ENCODE measurements at places on chromosomes 11 and 22.

DNA sequence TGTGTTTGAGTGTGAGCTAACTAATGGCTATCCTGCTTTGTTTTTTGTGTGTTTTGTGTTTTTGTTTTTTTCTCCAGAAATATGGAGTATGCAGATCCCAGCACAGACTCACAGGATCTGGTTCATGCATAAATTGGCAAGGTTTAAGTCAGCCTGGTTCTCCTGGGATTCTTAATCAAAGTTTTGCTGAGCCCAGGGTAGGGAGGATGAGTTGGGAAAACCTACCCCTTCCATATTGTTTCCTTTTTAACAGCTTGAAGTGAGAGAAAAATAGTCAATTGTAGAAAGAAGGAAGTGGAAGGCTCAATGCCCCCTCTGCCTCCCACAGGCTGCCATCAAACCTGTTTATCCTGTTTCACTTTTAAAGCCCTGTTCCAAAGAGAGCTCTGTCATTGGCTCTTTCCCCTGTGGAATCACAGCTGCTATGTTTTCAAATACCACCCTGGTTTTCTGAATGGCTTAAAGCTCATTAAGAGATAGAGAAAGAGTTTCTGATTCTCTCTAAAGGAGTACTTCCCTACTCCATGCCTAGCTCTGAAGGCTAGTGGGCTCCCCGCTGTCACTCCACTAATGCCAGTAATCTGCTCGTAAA, 23.4 kb upstream of the CADM1 start:
- DNase-seq = no peak

DNA sequence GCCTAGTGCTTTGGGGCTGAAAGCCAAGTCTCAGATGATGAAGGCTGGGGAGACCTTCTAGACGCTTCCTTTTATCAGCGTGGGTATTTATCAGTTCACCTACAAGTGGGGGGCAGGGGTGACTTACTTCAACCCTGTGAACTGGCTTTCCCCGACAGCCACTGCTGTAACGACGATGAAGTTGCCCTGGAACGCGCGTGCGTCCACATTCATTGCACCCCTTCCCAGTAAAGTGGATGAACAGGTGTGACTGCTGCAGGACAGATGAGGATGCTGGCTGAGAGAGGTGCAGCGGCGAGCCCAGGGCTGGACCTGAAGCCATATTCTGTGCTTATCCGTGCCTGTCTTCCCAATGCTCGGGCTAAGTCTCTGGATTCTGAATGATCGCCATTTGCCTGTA, 1122.3 kb downstream of the TBC1D22A start:
- no peak for DNase-seq

- no peak for DNase-seq
These were observed at the start of gene HORMAD2 for GRCh38 chr22:30079952-30080533. Gene HORMAD2 (plus strand): TSS chr22:30080464. CDS start chr22:30093953, 13,489 bp downstream.

DNA sequence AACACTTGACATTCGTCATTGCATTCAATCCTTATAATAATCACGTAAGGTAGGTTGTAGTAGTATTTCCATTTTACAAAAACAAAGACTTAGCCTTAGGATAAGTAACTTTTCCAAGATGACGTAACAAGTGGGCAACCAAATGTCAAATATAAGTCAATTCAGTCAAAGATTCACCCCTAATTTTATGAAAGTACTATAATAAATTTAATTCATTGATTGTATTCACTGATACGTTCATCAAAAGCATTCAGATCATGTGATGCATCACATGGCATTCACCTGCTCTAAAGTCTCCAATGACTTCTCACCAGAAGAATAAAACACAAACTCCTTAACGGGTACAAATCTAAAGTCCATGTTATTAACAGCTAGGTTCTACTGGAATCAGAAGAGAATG, 2.1 kb downstream of the KIF18A start:
- DNase-seq = no peak

DNA sequence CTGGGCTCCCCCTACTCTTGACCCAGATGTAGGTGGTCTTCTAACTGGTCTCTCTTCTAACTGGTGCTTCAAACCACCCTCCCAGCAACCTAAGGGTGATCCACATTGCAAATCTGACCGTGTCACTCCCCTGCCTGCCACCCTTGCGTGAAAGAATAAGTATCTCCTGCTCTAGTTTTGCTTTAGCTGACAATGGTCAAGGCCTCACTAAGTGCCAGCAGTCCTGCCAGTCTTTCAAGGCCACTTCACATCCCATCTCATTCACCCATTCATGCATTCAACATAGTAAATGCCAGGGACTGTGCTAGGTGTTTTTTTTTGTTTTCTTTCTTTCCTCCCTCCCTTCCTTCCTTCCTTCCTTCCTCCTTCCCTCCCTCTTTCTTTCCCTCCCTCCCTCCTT, 2.3 kb upstream of the KCTD17 start:
- no peak for DNase-seq

- no peak for DNase-seq
These were observed 27.5 kb downstream of the DHCR7 start for GRCh38 chr11:71420455-71421241.

DNA sequence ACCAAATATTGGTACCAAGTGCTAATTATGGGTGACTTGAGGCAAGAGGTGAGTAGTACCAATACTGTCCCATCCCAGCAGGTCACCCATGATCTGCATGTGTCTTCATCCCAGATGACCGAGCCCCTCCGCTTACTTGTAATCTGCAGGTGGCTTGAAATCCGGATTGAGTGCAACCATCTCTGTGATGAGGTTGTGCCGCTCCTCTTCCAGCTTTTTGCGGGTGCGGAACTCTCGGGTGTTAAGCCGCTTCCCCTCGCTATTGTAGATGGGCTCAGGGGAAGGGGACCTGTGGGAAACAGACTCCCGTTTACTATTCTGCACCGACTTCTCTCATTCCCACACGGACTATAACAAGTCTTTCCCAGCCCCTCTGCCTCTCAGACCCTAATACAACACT, 8.2 kb downstream of the SF1 start:
- no peak for DNase-seq

DNA sequence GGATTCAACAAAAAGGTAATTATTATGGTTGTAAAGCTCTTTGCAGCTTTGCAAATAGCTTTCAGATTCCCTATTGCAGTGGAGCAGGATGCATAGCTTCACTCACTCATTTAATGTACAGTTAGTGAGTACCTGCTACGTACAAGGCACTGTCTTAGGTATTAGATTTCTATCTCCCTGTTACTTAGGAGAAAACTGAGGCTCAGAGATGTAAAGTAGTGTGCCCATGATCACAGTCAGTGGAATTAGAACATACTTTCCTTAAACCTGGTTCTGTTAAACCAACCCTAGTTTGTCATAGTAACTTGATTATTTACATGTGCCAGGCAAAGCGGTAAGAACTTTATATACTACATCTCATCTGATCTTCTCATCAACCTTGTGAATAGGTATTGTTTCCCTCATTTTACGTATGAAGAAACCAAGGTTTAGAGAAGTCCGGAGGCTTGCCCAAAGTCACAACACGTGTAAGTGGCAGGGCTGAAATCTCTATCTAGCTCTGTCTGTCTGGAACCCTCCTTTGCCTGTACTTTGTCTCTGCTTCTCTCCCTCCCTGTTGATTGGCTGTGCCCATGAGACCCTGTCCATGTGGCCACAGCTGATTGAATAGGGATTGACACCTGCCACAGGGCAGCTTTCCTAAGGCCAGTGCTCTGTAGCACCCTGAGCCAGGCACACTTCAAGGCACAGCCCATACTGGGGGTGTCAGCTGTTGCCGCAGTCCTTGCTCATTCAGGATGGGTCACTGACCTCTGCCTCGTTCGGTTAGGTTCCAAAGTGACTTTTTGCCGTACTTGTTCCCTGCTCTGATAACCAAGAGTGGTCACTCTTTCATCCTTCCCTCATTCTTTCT, 63.8 kb upstream of the PRSS23 start:
- DNase-seq = no peak

DNA sequence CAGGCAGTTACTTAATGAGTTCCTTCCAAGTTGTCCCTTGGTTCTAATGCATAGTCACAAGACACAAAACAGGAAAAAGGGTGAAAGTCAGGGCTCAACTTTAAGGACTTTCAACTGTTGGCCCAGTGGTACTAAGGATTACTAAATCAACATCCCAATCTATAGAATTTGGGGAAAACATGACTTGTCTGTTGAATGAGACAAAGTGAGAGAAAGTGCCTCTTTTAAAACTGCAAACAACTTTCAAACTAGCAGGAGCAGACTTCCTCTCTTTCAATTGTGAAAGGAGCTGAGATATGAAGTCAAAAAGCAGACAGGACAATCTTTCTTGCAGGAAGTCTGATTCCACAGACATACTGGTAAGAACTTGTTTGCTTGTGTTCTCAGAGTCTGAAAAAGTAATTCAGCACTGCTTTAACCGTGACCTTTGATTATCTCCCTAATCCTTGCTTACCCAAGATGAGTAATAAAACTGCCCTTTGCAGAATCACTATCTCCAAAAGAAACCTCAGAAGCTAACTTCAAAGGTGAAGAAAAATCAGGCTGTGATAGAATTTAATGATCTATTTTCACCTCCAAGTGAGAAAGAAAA, 960.7 kb upstream of the RAG2 start:
- no peak for DNase-seq

GRCh38 chr11:120334332-120334731, 1.9 kb upstream of the ARHGEF12 start:
- no peak for DNase-seq

GRCh38 chr11:67053896-67054329, 2.7 kb upstream of the RHOD start:
- no peak for DNase-seq

GRCh38 chr11:34970033-34970432, 53.6 kb downstream of the PDHX start:
- no peak for DNase-seq

DNA sequence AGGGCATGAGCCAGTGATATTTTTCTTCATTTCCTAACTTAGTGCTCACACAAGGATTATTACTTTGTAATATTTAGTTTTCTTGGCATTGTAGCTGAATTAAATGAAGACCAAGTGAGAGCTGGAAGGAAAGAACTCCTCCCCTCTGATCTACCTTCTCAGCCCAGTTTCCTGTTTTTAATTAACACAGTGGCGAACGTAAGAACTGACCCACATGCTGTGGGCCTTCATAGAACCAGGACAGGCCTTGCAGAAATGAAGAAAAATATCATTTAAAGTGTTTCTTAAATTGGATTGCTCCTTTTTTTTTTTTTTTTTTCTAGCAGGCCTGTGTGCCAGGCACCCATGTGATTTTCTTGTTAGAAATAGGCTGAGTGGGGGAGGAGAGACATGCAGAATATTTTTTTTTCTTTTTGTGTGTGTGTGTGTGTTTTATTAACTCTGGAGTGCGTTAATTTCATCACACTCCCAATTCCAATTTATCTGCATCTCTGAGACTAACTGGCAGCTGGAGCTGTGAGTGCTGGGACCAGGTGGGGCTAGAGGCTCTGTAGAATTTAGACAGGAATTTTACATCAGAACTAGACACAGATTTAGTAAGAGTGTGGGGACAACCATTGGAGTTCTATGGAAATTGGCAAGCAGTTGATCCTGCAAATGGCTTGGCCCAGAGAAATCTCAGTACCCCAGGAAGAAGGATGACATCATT, 320.5 kb downstream of the DDX10 start:
- no peak for DNase-seq

- DNase-seq = no peak
These were observed 148.0 kb upstream of the B3GAT1 start for GRCh38 chr11:134560066-134560465.

DNA sequence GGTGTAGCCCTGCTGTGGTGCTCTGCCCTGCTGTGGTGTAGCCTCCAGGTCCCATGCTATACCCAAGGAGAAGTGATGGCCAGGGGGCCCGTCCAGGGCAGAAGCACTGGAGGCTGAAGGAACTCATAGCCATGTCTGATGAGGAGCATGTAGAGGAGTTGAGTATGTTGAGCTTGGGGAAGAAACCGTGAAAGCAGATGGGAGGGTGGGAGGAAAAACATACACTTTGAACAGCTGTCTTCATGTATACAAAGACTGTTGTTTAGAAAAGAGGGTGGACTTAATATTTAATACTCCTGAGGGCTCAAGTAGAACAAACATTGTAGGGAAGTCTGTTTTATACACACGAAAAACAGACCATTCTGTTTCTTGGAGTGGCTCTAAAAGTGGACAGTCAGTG, 26.6 kb upstream of the TTC12 start:
- no peak for DNase-seq

DNA sequence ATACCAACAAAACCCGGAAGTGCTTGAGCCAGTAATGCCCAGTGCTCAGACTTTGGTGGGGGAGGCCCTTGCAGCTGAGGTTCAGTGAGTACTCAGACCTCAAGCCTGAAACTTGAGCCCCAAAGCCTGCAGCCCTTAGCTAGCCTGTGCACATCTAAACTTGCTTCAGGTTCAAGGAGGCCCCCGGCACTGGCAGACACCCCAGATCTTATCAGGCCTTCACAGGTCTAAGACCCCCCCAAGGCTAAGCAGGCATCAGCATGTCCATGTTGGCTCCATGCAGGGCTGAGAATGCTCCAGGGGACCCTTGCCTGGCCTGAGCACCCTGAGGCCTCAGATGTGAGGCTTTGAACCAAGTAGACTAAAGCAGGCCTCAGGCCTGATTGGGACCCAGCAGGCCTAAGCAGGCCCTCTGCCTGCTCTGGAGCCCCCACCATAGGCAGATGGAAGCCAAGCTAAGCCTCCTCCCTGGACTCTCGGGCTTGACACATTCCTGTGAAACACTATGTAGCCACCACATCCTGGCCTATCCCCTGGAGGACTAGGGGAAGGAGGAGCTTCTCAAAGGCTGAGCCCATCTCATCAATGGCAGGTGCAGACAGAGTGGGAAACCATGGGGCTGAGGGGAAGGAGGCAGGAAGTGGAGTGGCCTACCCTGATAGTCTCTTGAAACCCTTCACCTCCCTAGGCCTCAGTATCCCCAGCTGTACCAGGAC, 1.2 kb upstream of the CASTOR1 start:
- DNase-seq = no peak

GRCh38 chr11:901452-902061, 9.1 kb downstream of the CHID1 start:
- DNase-seq = no peak

DNA sequence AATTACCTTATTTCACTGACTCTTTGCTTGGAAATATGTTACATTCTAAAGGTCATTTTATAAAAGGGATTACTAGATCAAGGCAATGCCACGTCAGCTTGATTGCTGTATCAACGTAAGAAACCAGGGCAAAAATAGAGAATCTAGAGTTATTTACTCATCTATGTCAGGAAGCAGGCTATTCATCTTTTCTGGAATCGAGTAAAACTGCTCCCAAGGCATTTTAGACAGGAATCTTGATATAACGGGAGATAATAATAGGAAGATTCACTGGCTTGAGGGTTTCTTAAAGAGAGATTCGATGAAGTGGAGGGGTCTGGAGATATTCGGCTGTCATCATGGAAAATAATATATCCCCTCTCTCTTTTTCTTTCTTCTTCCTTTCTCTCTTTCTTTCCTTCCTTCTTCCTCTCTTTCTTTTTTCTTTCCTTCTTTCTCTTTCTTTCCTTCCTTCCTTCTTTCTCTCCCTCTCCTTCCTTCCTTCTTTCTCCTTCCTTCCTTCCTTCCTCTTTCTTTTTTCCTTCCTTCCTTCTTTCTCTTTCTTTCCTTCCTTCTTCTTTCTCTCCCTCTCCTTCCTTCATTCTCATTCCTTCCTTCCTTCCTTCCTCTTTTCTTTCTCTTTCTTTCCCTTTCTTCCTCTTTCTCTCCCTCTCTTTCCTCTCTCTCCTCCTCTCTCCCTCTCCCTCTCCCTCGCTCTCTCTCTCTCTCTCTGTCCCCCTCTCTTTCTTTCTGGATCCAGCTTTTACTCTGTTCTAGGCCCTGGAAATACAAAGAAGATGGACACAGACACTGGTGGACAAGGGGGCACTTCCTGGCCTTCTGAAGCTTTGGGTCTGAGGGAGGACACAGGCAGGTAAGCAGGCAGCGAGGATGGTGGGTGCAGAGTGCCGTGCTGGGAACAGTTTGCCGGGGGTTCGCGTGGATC, 18.1 kb upstream of the RASD2 start:
- no peak for DNase-seq

- DNase-seq = no peak
These were observed 141.3 kb downstream of the NAV2 start for GRCh38 chr11:19853920-19854319.

All from activated naive CD8-positive, alpha-beta T cell treated with anti-CD3 and anti-CD28 coated beads, Interleukin-2, amount 50 U/mL, for 16 hours (primary cell).